ENCODE measurements at places on chromosomes 5 and 9. TPM values are rescaled to one million over a fixed set of nuclear protein-coding genes. Genes with fewer than 3 reads are reported as not detected.

DNA sequence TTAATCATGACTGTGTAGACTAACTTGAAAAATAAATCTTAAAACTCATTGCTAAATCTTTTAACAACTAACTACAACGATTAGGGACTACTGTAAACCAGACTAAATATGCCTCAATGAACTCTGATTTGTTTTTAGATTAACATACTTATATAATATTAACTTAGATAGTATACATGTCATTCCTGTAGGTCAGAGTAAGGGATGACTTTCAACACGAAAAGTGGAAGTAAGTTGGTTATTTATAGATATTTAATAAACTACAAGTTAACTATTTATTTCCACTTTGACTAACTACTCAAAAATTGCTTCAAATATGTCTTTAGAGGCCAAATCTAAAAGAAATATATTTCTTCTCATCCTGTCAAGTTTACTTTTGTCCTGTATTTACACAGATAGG lies 795.6 kb downstream of the PTPRD start:
- no peak for DNase-seq

GRCh38 chr5:100575815-100576214 lies 40.6 kb downstream of the FAM174A start:
- no peak for DNase-seq

GRCh38 chr9:129336601-129337331 lies 158.7 kb upstream of the IER5L start:
- DNase-seq, result peak; percentile 36

GRCh38 chr9:107243742-107244141 lies 39.3 kb upstream of the RAD23B start:
- no peak for DNase-seq

CCDC180 gene
- total RNA-seq, result 2.3 TPM
